ENCODE measurements at places on chromosomes 7 and 10. TPM values are rescaled to one million over a fixed set of nuclear protein-coding genes. Genes with fewer than 3 reads are reported as not detected.

DNA sequence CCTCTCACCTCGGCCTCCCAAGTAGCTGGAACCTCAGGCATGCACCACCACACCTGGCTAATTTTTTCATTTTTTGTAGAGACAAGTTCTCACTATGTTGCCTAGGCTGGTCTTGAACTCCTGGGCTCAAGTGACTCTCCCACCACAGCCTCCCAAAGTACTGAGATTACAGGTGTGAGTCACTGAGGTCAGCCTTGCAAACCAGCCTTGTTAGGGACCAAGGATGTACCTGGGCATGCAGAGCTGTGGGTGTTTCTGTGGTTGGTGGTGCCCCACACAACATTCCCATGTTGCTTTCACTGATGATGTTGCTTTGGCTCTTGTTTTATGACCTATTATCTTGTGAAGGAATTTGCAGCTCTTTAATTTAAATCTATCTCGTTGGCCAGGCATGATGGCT, 54.8 kb downstream of the OTUD1 start:
- no peaks in the 10 kb centered on the region for H3K36me3 ChIP-seq
- no peak overlapping the region for H3K4me3 ChIP-seq
- no peaks in the 10 kb centered on the region for H3K4me1 ChIP-seq

DNA sequence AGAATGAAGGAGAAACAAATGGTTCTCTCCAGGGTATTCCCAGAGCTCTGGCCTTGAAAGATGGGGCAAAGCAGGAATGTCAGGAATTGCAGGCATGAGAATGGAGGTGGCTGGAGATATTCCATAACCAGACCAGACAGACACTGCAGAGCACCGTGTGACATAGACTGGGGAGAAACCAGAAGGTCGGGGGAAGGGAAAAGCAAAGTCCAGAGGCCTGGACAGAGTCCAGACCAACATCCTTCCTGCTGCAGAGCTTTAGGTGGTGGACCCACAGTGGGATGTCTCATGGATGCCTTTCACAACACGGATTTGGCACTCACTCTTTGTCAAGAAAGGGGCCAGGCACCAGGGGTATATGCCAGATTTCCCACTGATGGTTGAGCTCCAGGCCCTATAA, 177.2 kb upstream of the INHBA start:
- H3K4me3 ChIP-seq: no peak overlapping the region
- H3K27me3 ChIP-seq: no peaks in the 10 kb centered on the region
- H3K27ac ChIP-seq: no peak overlapping the region

DNA sequence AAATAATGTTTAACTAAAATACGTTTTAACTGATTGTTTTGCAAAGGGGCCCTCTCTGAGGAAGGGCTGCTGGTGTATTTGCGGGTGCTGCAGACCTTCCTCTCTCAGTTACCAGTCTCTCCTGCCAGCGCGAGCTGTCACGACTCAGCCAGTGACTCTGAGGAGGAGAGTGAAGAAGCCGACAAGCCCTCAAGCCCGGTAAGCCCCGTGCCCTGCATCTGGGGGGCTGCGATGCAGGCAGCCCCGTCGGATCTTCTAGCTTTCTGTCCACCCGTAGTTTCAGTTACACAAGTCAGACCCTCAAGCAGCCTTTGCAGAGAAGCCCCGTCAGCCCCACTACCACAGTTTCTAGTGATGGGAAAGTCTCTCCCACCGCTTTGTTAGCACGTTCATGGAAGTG, 45.1 kb downstream of the UBE3C start:
- no peaks in the 10 kb centered on the region for H3K27me3 ChIP-seq
- no peaks in the 10 kb centered on the region for H3K4me1 ChIP-seq

The ZP3 gene
- not detected for total RNA-seq

The HOXA13 gene
- not detected for total RNA-seq

- H3K4me1 ChIP-seq: no peaks in the 10 kb centered on the region
- no peak overlapping the region for H3K4me3 ChIP-seq
- no peak overlapping the region for H3K27ac ChIP-seq
- H3K36me3 ChIP-seq: no peaks in the 10 kb centered on the region
- H3K27me3 ChIP-seq: no peaks in the 10 kb centered on the region
Observed at GRCh38 chr7:95092324-95092723, 184.9 kb downstream of the PPP1R9A start.

DNA sequence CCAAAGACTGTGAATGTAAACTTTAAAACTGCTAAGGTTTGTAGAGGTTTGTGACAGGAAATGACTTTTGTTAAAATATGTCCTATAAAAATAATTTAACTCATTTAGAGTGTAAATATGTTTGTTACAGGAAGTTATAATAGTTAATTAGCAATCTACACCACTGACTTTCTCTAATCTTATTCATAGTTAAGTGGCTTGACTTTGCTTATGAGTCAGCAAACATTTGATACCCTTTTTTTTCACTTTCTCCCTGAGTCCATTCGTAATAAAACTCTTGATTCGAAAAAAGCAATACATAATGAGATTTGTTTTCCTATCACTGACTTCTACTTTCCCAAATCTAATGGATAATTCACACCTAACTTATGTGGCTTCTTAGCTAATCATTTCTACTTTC, 317.7 kb upstream of the SEMA3C start:
- H3K4me3 ChIP-seq: no peak overlapping the region
- DNase-seq: no peak
- H3K36me3 ChIP-seq: no peaks in the 10 kb centered on the region
- H3K4me1 ChIP-seq: peaks cover 5% of the 10 kb centered on the region

The RSPH10B2 gene
- total RNA-seq: 1.3 TPM

The SFMBT2 gene
- 1.2 TPM for total RNA-seq

Data from stomach (tissue), 19 donors.